ENCODE measurements at places on chromosomes 6 and 20. TPM values are rescaled to one million over a fixed set of nuclear protein-coding genes. Genes with fewer than 3 reads are reported as not detected.
A peak's percentile ranks its signal among the peaks of the same experiment; 100 is the strongest.

PRELID3B gene
- 105 TPM for total RNA-seq

PREX1 gene
- total RNA-seq: 9.0 TPM

TNXB gene
- 25.8 TPM for total RNA-seq

FNDC1 gene
- not detected for total RNA-seq

PRPH2 gene
- total RNA-seq: 0.09 TPM

CST7 gene
- not detected for total RNA-seq

SLC22A23 gene
- total RNA-seq: 7.3 TPM

EFCAB8 gene
- not detected for total RNA-seq

DNPH1 gene
- total RNA-seq: 127 TPM

BEND6 gene
- 0.74 TPM for total RNA-seq

CDSN gene
- total RNA-seq: not detected

ANKRD66 gene
- not detected for total RNA-seq

DNA sequence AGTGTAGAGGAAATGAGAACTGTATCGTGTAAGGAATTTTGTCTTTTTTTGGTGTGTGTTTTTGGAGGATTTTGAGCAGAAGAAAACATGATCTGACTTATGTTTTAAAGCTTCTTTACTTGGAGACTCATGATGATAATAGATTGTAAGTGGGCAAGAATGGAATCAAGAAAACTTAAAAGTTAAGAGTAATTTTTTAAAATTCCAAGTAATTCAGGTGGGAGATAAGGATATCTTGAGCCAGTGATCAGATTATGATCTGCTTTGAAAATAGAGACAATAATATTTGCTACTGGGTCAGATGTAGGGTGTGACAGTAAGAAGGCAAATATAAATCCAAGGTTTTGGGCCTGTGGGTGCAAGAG lies 734 bp downstream of the ZSCAN26 start:
- no peak for DNase-seq

GRCh38 chr6:81890846-81891245 lies 138.4 kb upstream of the TENT5A start:
- DNase-seq: no peak

DNA sequence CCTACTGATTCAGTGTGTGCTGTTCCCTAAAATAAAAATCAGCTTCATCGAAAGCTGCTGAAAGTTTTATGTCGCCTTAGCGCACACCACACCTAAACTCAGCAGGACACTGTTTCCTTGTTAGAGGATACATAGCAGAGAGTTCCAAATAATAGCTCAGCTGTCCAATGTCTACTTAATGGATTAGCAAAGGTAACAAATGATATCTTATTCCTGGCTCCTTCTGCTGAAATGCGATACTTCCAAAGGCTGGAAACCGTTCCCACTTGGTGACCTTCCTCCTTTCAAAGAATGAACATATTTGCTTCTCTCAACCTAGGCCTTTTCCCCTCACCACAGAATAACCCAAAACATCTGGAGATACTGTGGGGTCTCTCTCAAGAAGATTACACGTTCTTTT lies 189.5 kb upstream of the GMDS start:
- no peak for DNase-seq

DNA sequence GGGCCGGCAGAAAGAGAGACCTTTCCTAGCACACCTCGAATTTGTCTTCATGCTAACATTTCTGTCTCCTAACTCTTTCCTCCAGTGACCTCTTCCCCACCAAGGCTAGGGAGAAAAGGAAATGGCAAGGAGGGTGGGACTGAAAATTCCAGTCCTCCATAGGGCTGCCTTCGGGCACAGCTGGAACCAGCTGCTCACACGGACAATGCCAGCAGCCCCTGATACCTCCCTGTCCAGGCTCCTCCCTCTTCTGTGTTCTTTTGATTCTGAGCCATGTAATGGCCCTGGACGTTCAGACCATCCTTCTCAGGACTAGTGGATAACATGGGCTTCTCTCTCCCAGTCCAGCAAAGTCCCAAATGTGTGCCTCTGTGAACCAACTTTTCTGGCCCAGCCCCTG lies 29.1 kb upstream of the PHACTR3 start:
- no peak for DNase-seq

DNA sequence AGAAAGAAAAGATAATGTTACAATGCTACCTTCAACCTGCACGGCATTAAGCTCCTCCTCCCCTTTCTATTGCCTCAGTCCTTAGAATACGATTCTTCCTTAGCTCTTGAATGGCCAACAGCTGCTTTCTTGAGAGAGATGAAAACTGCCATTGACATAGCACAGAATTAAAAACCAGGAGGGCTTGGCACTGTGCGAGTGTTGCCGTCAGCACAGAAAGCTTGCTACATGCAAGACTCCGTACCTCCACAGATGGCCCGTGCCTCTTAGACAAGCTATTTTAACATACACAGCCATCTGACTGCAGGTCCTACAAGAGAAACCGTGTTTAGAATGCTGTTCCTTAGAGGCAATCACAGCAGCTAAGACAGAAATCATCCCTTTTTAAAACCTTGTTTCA lies 51.7 kb downstream of the ALDH5A1 start:
- DNase-seq: no peak

DNA sequence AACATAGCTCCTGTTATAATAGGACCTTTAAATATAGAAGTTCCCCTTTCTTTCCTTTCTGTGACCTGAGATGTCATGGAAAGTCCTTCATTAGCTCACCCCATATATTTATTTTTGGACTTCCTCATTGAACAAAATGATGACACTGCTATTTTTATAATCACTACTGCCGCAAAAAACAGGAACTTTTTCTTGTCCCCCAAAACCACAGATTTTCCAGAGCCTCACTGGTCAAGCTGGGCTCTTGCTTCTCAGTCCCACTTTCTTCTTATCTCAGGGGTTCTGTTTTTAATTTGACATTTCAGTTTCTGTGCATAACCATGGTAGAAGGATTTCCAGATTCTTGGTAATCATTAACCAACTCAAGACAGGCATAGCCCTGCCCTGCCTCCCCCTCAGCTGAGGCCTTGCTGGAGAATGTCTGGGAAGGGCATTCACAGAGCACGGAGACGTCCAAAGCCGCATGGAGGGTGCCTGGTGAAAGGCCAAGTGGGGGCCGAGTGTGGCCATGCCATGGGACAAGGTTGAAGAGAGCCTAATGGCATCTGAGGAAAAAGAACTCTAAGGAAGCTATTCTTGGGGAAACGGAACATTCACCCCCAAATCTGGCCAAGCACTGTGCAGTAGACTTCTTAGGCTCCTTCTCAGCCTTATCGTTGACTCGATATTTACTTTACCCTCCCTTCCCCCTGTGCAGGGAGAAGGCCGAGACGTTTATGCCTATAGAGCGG lies 73.7 kb downstream of the EDN1 start:
- DNase-seq: no peak

DNA sequence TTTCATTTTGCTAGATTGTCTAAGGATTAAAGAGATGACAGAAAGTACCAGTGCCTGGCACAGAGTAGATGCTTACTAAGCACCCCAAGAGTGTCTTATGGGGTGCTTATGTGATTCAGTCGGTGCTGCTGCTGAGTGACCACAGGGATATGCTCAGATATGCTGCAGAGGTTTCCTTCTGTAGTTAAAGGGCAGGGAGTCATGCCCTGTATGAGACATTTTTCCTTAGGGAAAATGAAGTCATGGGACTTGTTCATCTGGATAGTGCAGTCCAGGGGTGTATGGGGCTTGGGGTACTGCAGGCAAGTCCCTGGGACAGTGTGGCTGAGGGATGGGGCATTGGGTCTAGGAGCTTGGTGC lies 25.1 kb downstream of the TOX2 start:
- no peak for DNase-seq

DNA sequence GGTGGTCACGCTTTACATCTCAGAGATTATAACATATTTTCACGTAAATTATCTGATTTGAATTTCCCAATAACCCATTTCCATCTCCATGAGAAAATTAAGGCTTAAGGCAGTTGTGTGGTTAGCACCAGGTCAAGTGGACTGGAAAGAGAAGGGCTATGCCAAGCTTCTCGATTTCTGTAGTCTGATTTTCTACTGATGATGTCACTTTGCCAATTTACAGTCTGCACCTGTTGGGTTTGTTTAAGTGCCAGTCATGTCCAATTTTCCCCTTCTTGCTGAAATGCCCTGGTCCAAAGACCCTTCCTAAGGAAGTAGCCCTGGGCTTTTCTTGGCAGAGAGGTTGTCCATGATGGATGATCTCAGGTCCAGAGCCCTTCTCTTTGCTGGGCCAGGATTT lies 562.3 kb upstream of the BTBD3 start:
- no peak for DNase-seq

GRCh38 chr6:34237316-34237721 lies 646 bp downstream of the HMGA1 start:
- DNase-seq: peak; percentile 85

DNA sequence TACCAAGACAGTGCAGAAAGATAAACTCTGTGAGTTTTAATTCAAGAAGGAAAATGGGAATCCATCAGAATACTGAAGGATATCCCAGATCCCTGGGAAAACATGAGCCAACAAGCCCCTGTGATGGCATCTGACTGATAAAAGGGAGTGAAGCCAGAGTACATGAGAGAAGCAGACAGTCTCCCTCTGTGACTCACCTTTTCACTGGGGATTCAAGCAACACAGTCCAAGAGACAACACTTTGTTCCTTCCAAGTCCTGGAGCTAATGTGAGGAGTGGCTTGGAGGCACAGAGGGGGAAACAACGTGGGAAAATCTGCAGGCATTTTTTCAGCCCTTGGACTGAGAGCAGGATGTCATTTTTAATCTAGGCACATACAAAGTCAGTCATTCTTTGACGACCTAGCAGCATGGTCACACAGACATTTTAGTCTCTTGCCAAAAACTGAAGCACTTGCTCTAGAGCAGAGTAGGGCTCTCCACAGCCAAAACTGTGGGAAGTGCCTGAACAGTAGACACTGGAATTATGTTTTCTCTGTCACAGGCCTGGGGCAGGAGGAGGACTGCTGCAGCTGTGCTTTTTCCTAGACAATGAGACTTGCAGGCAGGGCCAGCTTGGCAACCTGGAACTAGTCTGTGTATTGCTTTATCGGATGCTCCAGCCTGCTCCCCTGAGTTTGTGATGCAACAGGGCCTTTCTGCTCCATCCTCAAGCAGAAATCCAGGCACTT lies 465.0 kb upstream of the GJE1 start:
- no peak for DNase-seq

DNA sequence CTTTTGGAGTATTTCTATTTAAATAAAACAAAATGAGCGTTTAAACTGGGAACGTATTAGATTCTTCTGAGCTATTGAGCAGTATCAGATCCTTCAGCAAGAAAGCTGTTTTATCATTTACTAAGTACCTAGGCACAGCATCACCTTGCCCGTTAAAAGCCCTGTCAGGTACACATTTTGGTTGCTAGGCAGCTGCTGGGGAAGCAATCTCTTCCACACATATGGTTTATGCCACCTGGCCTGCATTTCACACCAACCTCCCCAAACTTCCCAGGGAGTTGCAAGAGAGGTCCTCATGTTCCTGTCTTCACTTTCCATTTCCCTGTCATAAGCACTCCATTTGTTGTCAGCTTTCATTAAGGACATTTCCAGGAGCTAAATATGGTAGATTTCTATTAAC lies 400.1 kb downstream of the PLCB1 start:
- DNase-seq: no peak

DNA sequence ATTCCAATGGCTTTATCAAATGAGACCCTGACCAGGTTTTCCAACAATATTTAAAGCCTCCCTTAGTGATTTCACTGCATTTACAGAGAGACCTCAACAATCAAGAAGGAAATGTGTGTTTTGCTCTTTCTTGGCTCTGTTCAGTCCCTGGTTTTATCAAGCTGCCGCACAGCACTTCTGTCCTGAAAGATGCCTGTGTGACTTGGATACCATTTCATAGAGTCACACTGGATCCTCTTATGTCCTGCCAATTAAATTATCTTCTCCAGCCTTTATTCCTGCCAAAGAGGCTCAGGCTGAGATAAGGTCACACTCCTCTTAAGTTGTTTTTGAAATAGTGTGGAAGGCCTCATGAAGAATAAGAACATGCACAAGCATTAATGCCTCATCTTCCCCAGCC lies 197.0 kb upstream of the RNF217 start:
- no peak for DNase-seq

DNA sequence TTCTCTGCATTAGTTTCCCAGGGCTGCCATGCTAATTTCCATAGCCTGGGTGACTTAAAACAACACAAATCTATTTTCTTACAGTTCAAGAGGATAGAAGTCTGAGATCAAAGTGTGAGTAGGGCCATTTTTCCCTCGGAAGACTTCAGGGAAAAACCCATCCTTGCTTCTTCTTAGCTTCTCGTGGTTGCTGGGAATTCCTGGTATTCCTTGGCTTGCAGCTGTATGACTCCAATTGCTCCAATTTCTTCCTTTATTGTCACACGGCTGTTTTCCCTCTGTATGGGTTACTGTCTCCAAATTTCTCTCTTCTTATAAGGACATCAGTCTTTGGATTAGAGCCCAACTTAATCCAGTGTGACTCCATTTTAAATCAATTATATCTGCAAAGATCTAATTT lies 128.4 kb upstream of the JAG1 start:
- no peak for DNase-seq

DNA sequence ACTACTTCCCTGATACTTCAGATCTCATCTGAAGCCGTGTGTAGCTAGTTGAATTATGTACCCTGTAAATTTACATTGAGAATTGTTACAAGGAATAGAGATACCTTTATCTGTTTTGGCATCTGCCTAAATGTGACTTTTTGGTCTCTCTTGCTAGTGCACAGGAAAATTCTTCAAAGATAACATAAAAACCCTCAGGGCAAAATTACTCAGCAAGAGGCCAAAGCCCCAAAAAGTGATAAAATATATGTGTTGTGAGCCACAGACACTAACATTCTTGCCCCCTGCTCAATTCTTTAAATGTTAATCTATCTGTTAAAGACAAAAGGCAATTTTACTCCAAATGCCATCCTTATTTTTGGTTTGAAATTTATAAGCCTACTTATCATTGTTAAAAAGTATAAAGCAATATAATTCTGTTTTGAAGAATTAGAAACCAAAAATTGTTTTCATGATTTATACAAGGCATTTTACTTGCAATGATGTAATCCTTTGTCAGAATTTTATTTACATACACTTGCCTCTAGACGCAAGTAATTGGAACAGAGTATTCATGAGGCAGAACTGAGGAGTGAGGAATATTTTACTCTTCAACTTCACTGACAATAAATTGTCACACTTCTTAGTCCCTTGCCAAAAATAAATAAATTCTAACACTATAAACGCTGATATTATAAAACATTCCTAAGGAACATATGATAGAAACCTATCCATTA lies 186.2 kb downstream of the EPM2A start:
- no peak for DNase-seq

- no peak for DNase-seq
These were observed 5.4 kb upstream of the NFATC2 start for GRCh38 chr20:51547951-51548350.

DNA sequence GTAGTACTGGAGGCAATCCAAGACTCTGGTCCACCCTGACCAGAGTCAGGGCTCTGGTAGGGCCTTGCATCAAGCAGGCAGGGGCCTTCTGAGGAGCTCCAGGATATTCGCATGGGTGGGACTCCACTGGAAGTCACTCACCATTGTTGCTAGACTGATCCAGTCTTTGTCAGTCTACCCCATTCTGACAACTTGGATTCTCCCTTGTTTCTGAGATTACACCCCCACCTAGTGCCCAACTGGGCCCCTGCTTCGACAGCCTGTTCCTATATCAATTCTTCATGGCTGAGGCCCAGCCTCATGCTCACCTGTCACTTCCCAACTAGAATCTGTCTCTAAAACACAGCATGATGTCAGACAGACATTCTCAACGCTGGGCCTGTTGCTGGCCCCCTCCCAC lies 5.2 kb downstream of the SLC35D3 start:
- no peak for DNase-seq

GRCh38 chr6:160679402-160679769 lies 15.3 kb upstream of the LPA start:
- peak; percentile 51 for DNase-seq

- DNase-seq: no peak
These were observed 339.2 kb downstream of the FOXA2 start for GRCh38 chr20:22245139-22245538.

GRCh38 chr6:90892271-90892670 lies 305.4 kb upstream of the MAP3K7 start:
- no peak for DNase-seq

Measured in K562 (cell line).